Epithelial cell of proximal tubule (primary cell): ENCODE measurements at places on chromosomes 4 and X.

DNA sequence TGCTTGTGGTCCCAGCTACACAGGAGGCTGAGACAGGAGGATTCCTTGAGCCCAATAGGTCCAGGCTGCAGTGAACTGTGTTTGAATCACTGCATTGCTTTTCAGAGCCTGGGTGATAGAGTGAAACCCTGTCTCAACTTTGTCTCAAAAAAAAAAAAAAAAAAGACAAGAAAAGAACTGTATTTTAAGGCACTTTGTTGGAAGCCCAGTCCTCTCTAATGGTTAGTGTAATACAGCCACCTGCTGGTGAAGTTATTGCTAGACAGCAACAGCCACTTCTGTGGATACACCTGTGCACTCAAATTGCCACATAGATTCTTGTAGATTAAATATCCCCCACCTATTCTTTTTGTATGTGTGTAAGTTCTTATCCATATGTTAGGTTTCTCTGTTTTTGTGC is 10.1 kb upstream of the FGG start:
- DNase-seq: no peak

GRCh38 chr4:1092026-1092982 is 21.1 kb downstream of the RNF212 start:
- DNase-seq: no peak

DNA sequence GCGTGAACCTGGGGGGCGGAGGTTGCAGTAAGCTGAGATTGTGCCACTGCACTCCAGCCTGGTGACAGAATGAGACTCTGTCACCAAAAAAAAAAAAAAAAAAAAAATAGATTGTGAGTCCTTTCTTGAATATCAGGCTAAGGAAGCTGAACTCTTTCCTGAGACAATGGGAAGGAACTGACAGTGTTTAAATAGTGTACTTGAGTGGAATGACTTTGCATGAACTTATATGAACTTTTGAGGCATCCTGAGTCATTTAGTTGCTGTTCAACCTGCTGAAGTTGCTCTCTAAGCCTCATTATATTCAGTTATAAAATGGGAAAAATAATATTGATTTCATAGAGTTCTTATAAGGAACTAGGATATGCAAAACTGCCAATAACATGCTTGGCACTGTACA is 79.3 kb upstream of the LIMCH1 start:
- peak; percentile 7 for DNase-seq

DNA sequence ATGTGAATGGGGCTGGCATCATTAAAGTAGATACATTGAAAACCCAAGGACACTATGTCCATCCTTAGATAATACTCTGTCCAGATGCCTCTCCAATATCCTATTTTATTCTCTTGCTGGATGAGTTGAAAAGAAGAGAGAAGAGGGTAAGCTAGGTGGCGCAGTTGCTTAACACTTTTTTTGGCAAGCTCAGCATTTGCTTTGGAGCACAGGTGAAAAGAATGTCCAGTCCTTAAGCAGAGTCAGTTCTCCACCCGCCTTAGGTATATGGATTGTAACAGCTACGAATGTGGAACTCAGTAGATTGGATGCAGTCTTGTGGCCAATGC is 208.4 kb downstream of the NWD2 start:
- DNase-seq: peak; percentile 72

DNA sequence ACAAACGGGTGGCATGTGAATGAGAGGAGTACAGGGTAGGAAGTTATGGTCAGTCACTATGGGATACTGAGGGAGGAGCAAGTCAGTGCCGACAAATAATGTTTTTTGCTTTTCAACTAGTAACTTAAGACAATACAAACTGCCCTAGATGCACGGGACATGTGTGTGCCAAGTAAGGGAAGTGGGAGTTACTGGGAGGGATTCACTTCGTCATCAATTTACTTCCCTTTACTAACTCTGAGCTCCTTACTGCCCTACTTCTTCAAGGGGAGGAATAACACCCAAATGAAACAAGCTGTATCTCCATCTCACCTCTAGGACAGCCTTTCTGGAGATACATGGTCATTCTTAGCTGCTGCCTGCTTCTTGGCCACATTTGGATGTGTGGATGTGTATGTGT is 97.7 kb downstream of the DGKK start:
- no peak for DNase-seq

DNA sequence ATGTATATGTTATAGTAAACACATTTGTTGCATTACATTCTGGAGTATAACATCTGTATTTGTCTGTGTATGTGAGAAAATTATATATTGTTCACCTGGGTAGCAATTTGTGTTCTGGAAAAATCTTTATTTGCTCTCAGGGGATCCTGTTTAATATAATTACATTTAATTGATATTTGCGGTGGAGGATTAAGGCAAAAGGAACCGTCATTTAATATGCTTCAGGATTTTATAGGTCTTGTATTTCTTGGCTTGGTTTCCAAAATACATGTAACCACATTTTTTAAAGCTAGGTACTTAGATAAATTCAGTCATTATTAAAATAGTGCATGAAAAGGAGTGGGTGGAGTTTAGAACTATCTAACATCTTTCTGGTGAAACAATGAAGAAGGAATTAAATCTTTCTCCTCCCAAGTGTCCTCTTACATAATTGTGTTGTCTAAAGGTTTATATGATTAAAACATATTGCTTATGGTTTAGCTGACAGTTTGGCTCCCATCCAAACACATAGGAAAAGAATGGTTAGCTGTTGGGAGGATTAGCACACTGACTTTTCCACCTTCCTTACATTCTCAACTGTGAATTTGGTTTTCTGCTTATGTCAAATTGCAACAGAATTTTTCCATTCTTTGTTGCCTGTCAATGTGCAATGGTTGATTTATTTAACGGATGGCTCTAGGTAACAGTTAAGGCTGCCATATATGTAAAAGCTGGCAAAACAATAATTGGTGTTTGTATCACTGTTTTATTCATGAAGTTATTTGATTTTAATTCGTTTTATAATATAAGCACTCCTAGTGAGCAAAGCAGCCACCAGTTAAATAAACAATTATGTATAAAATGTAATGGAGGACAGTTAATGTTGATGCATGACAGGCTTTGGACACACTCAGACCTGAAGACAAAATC is 250.8 kb upstream of the SFRP2 start:
- no peak for DNase-seq

DNA sequence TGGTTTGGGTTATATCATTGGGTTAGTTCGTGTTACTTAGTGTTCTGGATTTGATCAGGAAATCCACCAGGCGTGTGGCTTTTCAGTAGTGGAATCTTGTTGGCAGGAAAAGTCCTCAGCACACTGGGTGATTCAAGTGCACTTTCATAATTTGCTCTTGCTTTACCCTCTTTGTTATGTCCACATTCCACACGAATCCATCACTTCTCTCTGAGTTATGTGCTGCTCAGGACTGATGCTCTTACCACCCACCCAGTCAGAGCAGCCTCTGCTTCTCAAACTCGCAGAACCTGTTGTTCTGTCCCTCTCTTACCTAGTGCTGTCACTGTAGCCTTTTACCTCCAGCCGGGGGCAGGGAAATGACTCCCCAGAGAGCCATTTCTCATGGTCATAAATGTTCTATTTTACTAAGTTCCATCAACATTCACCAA is 37.2 kb upstream of the SCRG1 start:
- DNase-seq: no peak

GRCh38 chr4:142095886-142096605 is 459.7 kb downstream of the IL15 start:
- peak; percentile 86 for DNase-seq

GRCh38 chrX:78839711-78840110 is 92.2 kb downstream of the LPAR4 start:
- DNase-seq: no peak

DNA sequence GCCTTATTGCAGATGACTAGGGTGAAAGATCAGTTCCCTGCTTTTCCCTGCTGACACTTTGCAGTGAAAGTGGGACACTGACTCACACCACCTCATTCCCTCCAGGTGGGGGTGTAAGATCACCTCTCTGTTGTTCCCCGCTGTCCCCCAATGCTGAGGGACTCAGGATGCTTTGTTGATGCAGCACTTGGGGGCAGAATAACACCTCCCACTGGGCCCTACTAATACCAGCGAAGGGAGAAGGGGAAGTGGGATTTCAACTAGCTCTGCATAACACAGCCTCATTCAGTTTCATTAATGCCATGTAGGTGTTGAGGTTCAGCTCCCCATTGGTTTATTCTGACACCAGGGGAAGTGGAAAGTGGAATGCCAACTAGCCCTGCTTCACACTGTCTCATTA is 43.6 kb upstream of the IL1RAPL2 start:
- DNase-seq: no peak

DNA sequence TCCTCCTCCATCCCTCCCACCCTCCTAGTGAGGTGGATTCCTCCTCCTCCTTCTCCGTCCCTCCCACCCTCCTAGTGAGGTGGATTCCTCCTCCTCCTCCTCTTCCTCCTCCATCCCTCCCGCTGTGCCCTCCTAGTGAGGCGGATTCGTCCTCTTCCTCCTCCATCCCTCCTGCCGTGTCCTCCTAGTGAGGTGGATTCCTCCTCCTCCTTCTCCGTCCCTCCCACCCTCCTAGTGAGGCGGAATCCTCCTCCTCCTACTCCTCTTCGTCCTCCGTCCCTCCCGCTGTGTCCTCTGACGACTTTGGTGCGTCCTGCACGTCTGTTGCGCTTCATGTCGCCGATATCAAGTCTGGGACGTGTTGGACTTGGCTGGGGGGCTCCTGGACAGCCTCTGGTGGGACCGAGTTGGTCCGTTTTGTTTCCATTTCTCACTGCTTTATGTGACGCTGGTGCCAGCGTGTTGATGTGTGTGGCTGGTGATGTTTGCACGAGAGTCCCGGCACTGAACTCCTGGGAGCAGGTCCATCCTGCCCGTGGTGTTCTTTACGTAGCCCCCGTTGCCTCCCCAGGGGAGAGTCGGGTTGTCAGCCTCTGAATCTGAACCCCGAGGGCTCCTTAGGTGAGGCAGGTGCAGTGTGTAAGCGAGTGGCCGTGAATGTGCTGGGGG is 5.4 kb downstream of the AKAP17A start:
- no peak for DNase-seq

GRCh38 chr4:28277931-28278330 is 1417.3 kb downstream of the STIM2 start:
- DNase-seq: no peak

- no peak for DNase-seq
Observed at GRCh38 chr4:81751531-81752289, 280.0 kb upstream of the RASGEF1B start.

DNA sequence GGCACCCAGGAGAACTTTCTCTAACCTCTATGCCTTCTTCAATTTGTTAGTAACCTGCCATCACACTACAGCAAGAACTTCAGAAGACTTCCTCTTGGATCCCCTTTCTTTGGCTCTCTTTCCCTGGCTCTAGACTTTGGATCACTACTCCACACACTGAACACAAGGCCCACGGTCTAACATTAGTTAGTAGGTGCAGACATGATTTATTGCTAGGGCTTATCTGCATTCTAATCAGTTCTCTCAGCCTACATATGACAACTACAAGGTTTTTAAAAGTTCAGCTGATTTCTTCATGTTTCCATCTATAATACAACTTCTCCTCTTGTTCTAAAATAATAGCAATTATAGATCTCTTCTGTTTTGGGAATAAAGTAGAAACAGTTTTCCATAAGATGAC is 209.1 kb upstream of the ANXA10 start:
- DNase-seq: no peak

DNA sequence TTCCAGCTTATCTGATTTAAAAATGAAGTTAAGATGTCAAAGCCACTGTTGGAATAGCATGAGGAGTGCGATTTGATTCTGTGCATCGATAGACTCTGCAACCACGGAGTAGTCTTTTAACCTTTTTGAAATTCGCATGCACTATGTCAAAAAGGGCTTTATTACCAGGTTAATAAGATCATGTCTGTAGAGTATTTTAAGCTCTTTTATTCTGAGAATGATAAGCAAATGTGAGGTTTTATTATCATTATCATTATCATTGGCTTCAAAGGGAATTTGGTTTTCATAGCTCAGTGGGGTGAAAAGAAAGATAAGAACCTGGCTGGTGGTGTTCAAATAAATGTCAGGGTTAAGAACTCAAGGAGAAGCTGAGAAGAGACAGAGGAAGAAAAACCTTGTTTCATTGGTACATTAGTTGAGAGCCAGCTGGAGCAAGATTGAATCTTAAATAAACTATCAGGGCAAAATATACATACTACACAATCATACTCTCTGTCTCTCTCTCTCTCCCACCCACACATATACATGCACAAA is 102.6 kb downstream of the MMRN1 start:
- no peak for DNase-seq

GRCh38 chr4:153064571-153064970 is 128.4 kb downstream of the FHDC1 start:
- no peak for DNase-seq

DNA sequence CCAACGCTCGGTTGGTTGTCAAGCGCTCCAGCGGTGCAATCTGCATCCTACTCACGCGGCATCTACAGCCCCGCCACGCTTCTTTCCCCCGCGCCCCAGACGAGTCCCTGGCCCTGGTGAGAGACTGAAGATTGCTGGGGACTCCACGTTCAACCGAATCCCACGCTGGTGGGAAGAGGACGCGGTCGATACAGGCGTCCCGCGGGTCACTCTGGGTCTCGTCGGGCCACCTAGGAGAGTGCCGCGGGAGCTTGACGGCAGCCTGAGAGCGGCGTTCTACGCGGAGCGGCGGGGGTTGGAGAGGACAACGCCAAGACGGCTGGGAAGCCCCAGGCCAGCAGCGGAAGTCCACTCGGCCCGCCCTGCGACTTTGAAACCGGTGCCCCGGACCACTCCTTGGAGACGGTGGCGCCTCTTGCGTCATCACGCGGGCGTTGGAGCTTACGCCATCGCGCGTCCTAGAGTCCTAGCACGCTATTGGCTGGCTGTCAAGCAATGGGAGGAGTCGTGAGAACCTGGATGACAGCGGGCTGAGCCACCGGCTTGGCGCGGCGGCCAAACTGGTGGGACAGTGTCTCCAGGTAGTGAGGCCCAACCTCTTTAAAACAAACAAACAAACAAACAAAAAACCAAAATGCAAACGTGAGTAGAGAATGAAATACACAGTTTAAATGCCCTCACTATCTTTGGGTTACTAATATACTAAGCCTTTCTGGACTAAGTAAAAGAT is at the start of gene SCLT1:
SCLT1 (minus strand) TSS at position 349 of the 730 bp plus-strand sequence. CDS start 436 bp downstream, outside the sequence.
- peak; percentile 65 for DNase-seq

DNA sequence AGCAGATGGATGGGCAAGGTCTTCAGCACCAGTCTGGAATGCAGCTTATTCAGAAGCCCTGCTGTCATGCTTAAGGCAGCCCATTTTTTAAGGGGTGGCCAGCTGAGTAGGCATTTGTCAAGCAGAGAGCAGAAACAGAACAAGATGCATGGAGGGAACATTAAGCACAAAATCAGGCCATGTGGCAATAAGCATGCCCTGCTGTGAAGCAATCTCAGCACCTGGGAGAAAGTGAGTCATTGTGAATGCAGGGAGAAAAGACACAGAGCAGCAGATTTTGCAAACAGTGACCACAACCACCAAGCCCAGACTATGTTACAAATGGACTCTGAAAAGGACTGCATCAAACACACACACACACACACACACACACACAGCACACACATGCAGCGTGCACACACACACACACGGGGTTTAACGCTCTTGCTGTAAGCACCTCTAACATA is 94.1 kb upstream of the GALNT7 start:
- DNase-seq: peak; percentile 89

DNA sequence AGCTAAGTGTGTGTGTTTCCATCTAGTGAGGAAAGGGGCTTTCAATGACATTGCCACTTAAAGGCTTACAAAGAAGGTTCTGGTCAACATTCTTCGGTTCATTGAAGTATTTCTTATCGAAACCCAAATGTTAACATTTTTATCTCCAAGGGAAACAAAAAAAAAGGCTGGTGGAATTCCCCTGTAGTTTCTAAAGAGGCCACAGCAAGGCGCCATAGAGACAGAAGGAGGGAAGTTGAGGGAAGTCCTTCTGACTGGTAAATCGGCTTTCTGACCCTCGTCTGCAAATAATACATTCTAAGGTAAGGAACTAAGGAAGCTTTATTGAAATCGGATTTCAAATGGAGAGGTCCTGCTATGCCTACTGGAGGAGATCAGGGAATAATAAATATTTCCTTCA is 1.7 kb upstream of the ZFP42 start:
- DNase-seq: no peak
